ENCODE measurements at places on chromosomes 1 and 21.
A peak's percentile ranks its signal among the peaks of the same experiment; 100 is the strongest.

GRCh38 chr1:31218705-31219104 lies 21.0 kb downstream of the NKAIN1 start:
- DNase-seq = no peak

GRCh38 chr1:238608144-238608543 lies 717.4 kb upstream of the ZP4 start:
- DNase-seq = no peak

- no peak for DNase-seq
These were observed 105.3 kb downstream of the ADARB1 start for GRCh38 chr21:45179568-45180245.

GRCh38 chr1:247360116-247360898 lies 28.6 kb upstream of the ZNF496 start:
- no peak for DNase-seq

GRCh38 chr1:76640092-76640491 lies 227.2 kb upstream of the ST6GALNAC5 start:
- no peak for DNase-seq

- DNase-seq = no peak
These were observed 28.7 kb downstream of the ABCA4 start for GRCh38 chr1:94092210-94092613.

DNA sequence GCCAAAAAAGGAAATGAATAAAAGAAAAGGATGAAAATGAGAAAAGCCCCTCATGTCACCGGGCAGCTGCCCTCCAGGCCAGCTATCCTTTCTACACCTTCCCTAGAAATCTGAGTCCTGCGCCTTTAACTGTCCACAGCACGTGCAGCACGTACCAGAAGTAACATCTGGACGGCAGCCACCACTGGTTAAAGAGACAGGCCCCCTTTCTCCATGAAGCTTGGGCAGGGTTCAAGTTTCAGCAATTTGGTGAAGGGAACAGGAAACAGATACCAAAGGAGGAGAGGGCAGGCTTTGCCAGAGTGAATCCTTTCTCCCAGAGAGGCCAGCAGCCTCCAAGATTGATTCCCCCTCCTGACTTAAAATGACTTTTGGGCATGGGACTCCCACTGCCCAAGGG lies 3.6 kb upstream of the KIAA2013 start:
- no peak for DNase-seq

- DNase-seq = no peak
These were observed at the start of gene DAB1 for GRCh38 chr1:57423656-57424211. TSS of gene DAB1 (minus strand) at chr1:57424060. CDS start at chr1:57291030, 133,030 bp downstream.

DNA sequence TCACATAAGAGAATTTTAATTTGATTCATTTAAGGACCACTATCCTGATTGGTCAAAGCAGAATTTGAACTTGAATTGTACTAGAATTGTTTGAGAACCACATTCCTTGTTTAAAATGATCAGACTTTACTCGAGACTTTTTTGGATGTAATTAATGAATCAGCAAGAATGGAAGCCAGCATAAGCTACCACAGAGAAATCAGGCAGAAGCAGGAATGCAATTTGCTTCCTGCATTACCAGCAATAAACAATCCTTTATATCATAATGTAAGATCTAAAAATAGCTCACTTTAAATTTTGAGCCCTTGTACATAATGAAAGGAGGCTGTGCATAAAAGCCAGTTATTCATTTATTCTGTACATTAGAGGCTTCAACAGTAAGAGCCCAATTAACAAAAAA lies 119.8 kb upstream of the BACE2 start:
- DNase-seq = no peak

- DNase-seq = no peak
These were observed 29.9 kb upstream of the DISP3 start for GRCh38 chr1:11449100-11449403.

DNA sequence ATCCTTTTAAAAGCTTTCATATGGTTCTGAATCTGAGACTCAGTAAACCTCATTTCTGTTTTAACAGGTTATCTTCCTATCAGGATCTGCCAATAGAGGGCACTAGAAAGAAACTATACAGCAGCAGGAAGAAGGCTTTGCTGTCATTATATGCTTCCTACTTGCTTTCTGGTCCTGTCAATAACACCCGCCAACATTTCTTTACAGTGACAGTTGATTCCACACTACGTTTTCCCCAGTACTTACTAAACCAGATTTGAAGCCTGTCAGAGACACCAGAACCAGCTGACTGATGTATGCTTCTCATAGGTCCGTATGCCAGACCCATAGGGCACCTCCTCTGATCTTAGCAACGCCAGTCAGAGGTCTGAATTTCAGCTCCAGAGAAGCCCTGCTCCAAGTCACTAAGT lies 341.0 kb upstream of the NEGR1 start:
- peak; percentile 7 for DNase-seq

DNA sequence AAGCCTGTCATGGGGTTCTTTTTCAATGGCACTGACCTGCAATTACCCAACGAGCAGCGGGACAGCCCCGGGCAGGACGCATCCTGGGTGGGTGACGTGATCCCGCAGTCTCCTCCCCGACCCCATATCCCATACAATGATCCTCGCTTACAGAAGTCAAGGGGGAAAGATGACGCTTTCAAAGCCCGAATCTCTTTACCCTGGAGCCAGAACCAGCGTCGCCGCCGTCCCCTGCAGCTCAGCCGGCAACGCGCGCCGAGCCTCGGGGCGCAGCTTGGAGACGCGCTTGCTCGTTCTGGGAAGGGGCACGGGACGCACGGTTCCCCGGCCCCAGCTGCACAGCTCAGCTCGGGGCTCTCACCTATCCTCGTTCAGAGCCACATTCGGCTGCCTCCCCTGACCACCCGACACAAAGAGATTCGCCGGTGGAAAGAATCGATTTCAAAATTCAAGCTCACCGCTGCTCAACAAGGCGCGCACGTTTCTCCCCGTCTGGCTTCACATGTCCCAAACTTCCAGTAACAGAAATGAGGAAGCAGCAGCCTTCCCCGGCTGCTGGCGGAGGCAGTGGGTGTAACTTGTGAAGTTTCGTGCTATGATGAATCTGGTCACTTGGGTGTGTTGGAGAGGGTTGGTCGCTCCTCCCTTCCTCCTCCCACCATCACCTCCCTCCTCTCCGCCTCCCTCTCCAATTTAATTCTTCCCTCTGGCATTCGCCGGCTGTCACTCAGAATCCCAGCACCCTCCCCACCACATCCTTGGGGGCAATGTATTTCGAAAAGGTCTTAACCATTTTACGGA lies at the start of gene TIAM1:
Gene TIAM1 (minus strand): TSS at position 582 of the 801 bp plus-strand sequence. CDS start 77,289 bp downstream, outside the sequence.
- no peak for DNase-seq

DNA sequence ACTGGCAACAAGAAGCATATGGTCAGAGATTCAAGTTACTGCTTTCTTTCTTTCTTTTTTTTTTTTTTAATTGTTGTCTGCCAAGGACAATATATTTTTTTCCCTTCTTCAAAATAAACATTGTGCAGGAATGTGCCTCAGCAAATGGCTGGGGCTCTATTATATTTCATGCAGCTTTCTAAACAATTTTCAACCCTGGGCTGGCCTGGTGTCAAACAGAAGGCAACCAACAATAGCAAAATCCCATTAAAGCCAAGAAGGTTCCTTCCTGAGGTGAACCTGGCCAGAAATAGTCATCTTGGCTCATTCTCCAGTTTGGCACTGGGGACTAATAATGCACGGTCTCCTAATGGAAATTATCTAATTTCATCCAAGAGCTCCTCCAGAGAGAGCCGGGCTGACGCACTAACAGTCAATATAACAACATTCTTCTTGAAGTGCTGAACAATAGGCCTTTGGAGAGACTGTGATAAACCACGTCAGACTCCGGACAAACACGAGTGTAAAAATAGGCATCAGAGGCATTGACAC lies 35.7 kb upstream of the HLX start:
- no peak for DNase-seq

DNA sequence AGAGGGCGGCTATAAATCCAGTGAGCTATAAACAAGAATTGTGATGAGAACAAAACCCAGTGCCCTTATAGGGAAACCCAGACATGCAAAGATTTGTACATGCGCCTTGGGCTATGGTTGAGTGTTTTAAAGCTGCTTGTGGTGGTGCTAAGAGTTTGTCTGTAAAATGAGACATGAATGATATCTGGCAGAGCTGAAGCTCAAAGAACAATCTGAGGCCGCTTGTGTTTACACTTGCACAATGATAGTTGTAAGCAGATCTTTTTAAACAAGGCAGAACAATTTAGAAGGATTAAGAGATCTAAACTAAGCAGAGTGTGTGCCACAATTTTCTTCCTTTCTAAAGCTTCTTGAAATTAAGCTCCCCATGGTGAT lies 80.4 kb upstream of the ADAMTS5 start:
- DNase-seq = no peak

DNA sequence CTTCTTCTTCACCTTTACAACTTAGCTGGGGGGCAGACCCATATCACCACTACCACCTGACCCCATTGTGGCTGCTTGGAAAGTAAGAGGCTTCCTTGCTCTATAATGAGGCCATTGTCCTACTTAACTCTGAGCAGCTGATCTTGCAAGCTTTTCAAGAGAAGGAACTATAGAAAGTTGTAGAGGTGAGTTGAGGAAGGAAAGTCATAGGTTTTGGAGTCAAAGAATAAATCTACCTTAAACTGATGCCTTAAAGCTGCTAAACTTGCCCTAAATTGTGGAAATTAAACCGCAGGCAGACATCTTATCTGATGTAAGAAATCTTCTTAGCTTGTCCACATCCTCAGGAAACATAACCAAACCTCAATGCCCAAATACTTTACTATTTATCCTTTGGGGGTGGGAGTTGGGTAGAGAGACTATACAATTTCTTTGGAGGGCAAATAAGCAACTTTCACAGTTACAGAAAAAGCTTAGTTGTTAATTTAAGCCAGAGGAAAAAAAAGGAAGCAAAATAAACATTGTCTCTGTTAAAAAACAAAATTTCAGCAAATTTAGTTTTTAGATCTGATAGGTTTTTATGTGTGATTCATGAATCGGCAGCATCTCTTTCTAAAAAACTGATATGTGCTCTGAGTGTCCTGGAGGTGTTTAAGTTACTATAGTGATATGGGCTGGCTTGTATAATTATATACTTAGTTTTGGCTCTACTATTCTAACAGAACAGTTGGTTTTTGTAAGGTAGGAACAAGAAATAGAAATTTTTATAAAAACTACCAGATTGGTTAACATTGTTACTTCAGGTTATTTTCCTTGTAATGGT lies 4.7 kb downstream of the IL23R start:
- DNase-seq = no peak

GRCh38 chr1:48790397-48790796 lies 13.7 kb upstream of the BEND5 start:
- no peak for DNase-seq

DNA sequence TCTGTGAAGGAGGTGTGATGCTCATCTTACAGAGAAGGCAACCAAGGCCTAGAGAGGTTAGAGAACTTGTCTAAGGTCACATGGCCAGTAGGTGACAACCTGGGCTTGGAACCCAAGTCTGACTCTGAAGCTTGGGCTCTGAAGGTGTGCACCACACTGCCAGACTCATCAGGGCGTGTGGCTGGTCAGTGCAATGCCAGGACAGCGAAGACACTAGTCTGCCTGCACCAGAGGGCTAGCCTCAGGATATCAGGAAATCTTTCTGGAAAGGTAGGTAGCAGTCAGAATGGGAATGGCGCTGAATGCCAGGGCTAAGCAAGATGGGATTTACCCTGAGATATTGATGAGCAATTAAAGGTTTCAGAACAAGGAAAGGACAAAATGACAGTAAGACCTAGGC lies 34.9 kb downstream of the ELK4 start:
- DNase-seq = no peak

Measured in NCI-H187 treated with DMSO at 0.1 percent for 48 hours (cell line).